ENCODE measurements at places on chromosomes 7 and 10. TPM values are rescaled to one million over a fixed set of nuclear protein-coding genes. Genes with fewer than 3 reads are reported as not detected.

LRRD1 gene
- not detected for total RNA-seq

DNA sequence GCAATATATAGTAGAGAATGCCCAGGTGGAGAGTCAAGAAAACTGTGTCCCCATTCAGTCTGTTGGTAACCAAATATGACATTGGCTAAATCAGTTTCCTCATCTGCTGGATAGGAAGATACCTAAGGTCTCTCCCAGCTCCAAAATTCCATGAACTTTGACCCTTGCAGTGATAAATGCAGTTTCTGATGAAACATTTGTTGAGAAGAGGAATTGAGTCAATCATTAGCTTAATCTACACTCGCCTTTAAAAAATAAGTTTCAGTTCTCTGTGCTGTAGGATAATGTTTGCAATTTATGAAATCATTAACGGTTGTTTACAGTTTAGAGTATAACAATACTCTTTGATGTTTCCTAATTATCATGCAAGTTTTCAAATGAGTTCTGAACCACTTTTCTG is 38.0 kb upstream of the SLC25A13 start:
- DNase-seq, result no peak

- no peak for DNase-seq
Measured at GRCh38 chr7:130008941-130009847, 42.0 kb downstream of the ZC3HC1 start.

GRCh38 chr7:69219381-69219780 is 378.9 kb upstream of the AUTS2 start:
- no peak for DNase-seq

DNA sequence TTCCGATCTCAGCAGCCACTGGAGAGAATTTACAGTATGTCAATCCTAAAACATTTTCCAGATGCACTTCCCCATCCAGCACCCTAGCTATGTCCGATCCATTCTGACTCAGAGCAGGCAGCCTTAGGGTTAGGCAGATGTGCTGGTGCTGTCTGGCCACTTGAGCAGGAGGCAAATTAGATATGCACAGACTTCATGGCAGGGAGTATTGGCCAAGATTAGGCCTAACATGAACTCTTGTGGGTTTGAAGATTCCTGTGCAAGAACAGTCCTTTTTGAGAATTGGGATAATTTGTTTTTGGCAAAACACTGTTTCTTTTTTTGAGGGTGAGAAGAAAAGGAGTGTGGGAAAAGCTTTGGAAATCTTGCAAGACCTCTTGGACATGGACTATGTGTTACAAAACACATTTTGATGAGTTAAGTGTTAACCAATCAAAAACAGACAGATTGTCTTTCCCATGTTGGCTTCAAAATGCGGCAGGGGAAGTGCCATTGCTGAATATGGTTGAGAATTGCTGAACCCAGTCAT is 218.6 kb upstream of the INHBA start:
- no peak for DNase-seq

All from activated T-helper 1 cell treated with anti-CD3 and anti-CD28 coated beads, Interleukin-12 subunit alpha, Interleukin-12 subunit beta, Interleukin-2, Interleukin-4 antibody, amounts not matched to agents 30 ng/mL and 10 ng/mL and 1 ng/mL, durations not matched to agents 14 hours and 24 hours and 36 hours (primary cell).